ENCODE measurements at places on chromosomes 1 and 21. TPM values are rescaled to one million over a fixed set of nuclear protein-coding genes. Genes with fewer than 3 reads are reported as not detected.
A peak's percentile ranks its signal among the peaks of the same experiment; 100 is the strongest.

DNA sequence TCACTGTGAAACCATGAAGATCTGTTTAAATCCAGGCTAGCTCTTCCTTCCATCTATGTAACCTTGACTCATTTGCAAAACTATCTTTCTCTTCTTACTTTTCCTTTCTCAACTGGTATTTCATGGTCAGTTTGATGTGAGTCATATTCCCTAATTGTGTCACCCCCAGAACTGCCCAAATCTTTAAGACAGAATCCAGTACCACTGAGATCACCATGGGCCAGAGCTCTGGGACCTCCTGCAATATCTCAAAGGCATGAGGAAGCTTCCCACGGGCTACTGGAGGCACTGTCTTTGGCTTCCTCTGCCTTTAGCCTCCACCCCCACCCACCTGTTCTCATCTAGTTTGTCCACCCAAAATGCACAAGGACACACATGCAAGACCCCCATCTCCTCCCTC is 274.4 kb upstream of the FMN2 start:
- no peak for DNase-seq

The DNALI1 gene
- polyA plus RNA-seq, result 10.0 TPM

- no peak for DNase-seq
Observed at GRCh38 chr1:224660074-224660473, 44.0 kb downstream of the CNIH3 start.

- DNase-seq, result no peak
Observed at GRCh38 chr1:174068000-174068399, 45.8 kb upstream of the RC3H1 start.

DNA sequence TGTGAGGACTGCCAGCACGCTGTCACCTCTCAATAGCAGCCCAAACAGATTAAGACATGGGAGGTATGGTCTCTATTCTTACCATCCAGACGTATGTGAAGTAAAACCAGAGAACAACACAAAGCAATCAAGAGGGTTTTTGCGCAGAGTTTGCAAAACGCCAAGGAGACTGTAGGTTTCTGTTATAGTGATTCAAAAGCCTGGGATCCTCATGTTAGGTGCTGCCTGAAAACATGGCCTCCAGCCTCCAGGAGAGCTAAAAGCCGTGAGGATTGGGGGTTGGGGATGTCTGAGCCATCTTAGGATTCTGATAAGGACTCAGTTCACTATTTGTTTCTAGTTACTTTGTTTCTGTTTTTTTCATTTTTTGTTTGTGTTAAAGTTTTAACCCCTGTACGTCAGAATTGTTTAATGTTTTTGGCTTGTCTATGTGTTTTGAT is 4.2 kb upstream of the CCT8 start:
- no peak for DNase-seq

DNA sequence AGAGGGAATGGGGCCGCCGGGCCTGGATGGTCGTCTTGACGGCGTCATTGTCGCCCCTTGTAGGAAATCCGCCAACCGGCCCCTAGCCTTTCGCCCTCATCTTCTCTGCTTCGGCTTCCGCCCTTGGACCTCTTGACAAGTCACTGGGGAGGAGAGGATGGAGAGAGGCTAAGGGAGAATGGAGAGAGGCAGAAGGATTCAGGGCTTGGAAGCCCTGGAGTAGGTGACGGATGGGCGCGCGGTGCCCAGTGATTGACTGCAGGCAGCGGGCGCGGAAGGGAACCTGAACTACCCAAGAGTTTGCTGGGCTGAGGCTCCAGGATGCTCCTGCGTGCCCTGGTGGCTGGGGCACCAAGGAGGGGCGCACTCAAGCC is 651 bp downstream of the PDE4B start:
- no peak for DNase-seq

- DNase-seq, result no peak
Observed at GRCh38 chr1:11352816-11353799, 80.1 kb downstream of the UBIAD1 start.

GRCh38 chr1:190906206-190906725 is 428.6 kb upstream of the BRINP3 start:
- peak; percentile 48 for DNase-seq

- no peak for DNase-seq
Observed at GRCh38 chr1:5727191-5727590, 265.0 kb downstream of the NPHP4 start.

The ZFP69B gene
- polyA plus RNA-seq, result not detected

The BMP8A gene
- polyA plus RNA-seq, result 0.39 TPM

The DNAJC28 gene
- polyA plus RNA-seq, result 3.0 TPM

The PRKACB gene
- polyA plus RNA-seq, result 26.8 TPM

The PTGFR gene
- not detected for polyA plus RNA-seq

Measured in muscle of arm (tissue), 14 donors.